ENCODE measurements at places on chromosomes 5 and 9. TPM values are rescaled to one million over a fixed set of nuclear protein-coding genes. Genes with fewer than 3 reads are reported as not detected.

Gene FBXL17
- 6.5 TPM for total RNA-seq

GRCh38 chr5:67576112-67576511 lies 379.5 kb upstream of the CD180 start:
- no peak overlapping the region for H3K4me3 ChIP-seq
- H3K4me1 ChIP-seq = no peaks in the 10 kb centered on the region
- no peaks in the 10 kb centered on the region for H3K36me3 ChIP-seq
- H3K27me3 ChIP-seq = no peaks in the 10 kb centered on the region

DNA sequence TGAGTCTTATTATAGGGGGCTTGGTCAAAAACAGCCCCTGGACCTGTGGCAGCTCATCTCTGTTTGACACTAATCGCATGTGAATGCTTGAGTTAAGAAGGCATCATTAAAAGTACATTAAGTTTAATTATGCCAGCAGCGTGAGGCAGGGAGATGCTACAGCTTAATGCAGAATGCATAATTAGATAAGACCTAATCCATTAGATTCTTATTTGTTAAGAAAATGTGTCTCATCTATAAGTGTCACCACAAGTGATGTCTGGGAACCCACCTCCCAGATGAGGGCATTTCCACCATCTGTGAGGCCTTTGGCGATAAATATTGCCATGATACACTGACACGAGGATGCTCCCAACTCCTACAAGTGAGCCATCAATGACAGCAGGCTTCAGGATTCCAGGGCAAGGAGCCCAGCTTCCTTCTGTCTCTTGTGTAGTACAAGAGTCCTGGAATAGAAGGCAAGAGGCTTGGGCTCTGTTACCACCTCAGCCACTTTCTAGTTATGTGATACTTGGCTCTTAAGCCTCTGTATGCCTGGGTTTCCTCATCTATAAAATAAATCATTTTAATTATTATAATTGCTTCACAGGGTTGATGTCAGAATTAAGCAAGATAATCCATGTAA lies 202.7 kb downstream of the FAM114A2 start:
- DNase-seq = no peak
- H3K4me3 ChIP-seq = no peak overlapping the region
- H3K27ac ChIP-seq = no peak overlapping the region
- no peaks in the 10 kb centered on the region for H3K27me3 ChIP-seq
- no peaks in the 10 kb centered on the region for H3K4me1 ChIP-seq

DNA sequence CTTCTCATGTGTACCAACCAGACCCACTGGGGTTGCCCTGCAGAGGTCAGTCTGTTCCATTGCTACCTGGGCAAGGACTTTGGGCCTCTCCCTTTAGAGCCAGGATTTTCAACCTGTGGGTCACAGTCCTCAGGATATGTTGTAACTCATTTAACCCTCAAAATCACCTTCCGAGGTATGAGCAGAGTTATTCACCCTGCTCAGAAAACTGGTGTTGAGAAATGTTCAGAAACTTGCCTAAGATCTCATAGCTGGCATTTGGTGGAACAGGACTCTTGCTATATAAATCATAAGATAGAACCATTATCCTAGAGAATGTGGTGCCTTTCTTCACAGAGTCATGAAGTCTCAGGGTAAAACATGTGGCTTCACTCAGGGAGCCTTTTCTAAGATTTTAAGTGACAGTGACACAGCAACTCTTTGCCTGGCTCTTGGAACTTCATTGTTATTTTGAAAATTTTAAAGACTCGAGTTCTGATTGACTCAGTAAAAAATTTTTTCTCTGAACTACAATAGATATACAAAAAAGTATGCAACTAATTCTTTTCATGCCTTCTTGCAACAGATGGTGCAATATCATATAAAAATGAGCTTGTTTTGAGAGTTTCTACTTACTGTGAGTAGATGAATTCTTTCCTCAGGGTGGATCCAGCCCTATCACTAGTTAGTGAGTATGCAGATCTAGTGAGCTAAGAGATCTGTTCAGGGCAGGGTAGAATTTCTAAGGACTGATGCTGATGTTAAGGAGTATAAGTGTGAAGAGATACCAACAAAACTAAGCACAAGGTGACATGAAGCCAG lies 29.5 kb downstream of the CAST start:
- no peak overlapping the region for H3K27ac ChIP-seq
- H3K4me1 ChIP-seq = no peaks in the 10 kb centered on the region
- no peaks in the 10 kb centered on the region for H3K27me3 ChIP-seq
- no peak for DNase-seq
- no peaks in the 10 kb centered on the region for H3K36me3 ChIP-seq

Gene CCL27
- total RNA-seq = not detected

DNA sequence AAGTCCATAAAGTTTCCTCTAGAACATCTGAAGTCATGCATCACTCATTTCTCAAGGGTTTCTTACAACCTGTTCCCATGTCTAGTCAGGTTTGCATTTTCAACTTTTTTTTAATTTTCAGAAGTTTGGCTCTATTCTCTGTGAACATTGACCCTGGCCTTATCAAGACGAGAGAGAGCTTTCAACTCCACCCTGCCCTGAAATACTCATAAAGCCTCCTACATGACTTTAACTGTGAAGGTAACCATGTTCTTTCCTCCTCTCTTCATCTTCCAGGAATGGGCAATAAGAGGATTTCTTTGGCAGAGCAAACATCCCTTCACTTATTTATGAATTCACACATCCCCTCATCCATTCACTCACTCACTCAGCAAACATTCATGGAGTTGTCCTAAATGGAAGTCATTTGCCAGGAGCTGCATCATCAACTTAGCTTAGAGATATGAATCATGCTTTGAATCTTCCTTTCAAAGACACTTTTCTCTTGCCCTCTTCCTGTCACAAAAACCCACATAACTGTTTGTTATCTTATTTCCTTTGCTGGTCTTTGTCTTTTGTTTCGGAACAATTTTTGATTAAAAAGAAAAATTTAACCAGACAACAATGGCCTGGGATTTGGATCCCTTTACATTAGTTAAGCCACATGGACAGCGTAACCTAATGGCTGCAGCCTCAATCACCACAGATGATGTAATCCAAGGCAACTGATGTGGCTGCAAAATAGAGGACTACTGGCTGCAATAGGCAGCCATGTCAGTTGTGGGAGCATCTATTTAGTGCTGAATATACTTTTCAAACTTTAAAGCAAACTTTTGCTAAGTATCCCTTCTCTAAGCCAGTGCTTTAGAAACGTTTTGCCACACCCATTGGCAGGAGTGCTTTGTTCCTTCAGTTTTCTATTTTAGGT lies 43.0 kb upstream of the GNAQ start:
- no peaks in the 10 kb centered on the region for H3K36me3 ChIP-seq
- H3K4me1 ChIP-seq = no peaks in the 10 kb centered on the region
- no peak for DNase-seq
- H3K27ac ChIP-seq = no peak overlapping the region
- no peaks in the 10 kb centered on the region for H3K27me3 ChIP-seq

GRCh38 chr5:170306381-170306831 lies 8.8 kb upstream of the LCP2 start:
- H3K36me3 ChIP-seq = no peaks in the 10 kb centered on the region
- no peak overlapping the region for H3K4me3 ChIP-seq
- no peaks in the 10 kb centered on the region for H3K4me1 ChIP-seq
- no peak for DNase-seq
- H3K27me3 ChIP-seq = no peaks in the 10 kb centered on the region

Gene TMCO6
- total RNA-seq = 12.3 TPM

DNA sequence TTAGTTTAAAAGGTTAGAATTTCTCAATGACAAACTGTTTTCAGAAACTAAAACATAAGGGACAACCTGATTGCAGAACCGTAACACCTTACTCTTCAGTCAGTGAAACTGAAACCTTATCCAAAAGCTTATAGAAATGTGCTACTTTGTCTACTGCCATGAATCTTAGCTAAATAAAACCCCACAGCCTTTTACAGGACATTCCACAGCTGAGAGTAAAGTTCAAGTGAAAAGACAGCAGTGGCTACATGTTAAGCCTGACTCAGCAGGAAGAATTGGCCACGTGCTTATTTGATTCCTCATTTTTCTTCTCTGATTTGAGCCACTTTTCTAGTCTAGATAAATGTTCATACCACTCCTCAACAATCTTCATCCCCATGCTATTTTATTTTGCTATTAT lies 278.7 kb upstream of the ISL1 start:
- no peak for DNase-seq
- H3K36me3 ChIP-seq = no peaks in the 10 kb centered on the region
- no peak overlapping the region for H3K27ac ChIP-seq
- H3K4me3 ChIP-seq = no peak overlapping the region

DNA sequence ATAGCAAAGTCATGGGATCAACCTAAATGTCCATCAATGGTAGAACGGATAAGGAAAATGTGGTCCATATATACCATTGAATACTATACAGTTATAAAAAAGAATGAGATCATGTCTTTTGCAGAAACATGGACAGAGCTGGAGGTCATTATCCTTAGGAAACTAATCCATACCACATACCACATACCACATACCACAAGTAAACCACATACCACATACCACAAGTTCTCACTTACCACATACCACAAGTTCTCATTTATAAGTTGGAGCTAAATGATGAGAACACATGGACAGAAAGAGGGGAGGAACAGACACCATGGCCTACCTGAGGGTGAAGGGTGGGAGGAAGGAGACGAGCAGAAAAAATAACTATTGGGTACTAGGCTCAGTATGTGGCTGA lies 154.6 kb upstream of the GHR start:
- DNase-seq = no peak
- no peaks in the 10 kb centered on the region for H3K27me3 ChIP-seq
- H3K4me3 ChIP-seq = no peak overlapping the region
- H3K27ac ChIP-seq = no peak overlapping the region
- H3K4me1 ChIP-seq = no peaks in the 10 kb centered on the region

DNA sequence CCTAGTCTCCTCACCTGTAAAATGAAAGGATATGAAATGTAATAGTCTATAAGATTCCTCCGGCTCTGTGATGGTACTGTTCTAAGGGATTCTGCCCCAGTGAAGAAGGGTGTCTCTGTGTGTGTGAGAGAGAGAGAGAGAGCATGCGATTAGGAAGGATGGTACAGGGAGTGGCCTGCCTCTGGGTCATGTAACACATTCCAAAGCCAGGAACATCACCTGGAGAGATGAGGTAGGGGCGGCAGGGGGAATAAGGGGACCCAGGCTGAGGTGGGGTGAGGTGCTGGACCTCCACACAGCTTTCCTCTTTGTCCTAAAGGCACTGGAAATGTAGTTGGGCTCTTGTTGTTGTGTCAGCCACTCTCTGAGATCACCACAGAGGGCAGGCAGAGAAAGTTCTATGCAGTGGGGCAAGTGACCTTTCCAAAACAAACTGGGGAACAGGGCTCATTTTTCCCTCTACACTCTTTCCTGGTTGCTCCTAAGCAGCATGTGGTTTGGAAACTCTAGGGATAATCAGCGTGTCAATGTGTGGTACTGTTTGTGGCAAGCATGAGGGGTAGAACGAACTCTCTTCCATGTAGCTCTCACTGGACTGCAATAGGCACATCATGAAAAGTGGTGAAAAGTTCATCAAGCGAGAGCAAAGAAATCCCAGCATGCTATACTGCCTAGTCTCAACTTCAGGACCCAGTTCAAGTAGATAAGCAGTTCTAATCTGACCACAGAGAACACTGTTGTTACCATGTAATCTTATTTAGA lies 65.0 kb downstream of the SEMA6A start:
- H3K4me3 ChIP-seq = no peak overlapping the region
- H3K4me1 ChIP-seq = no peaks in the 10 kb centered on the region
- no peak for DNase-seq

Gene MARVELD2
- 17.3 TPM for total RNA-seq

Gene CDX1
- not detected for total RNA-seq

- H3K27me3 ChIP-seq = no peaks in the 10 kb centered on the region
- no peak overlapping the region for H3K4me3 ChIP-seq
- no peak overlapping the region for H3K27ac ChIP-seq
- no peaks in the 10 kb centered on the region for H3K36me3 ChIP-seq
- DNase-seq = no peak
Observed at GRCh38 chr9:107927276-107927675, 437.7 kb upstream of the KLF4 start.

DNA sequence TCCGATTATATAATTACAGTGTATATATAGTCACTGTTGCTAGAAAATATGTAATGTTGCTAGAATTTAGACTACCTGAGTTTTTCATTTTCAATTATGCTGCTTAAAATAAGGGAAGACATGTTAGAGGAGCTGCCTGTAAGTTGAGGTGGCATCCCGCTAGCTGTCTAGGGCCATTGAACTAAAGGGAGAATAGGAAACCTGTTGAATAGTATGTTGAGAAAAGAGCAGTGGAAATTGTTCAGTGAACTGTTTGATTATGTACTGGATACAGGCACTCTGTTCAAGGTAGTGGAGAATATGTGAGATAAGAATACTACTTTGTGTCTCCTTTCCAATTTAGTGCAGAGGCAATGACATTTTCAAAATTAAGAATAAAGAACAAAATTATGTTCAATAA lies 89.6 kb downstream of the CSNK1G3 start:
- no peak overlapping the region for H3K27ac ChIP-seq
- DNase-seq = no peak
- H3K36me3 ChIP-seq = no peaks in the 10 kb centered on the region
- no peaks in the 10 kb centered on the region for H3K4me1 ChIP-seq

DNA sequence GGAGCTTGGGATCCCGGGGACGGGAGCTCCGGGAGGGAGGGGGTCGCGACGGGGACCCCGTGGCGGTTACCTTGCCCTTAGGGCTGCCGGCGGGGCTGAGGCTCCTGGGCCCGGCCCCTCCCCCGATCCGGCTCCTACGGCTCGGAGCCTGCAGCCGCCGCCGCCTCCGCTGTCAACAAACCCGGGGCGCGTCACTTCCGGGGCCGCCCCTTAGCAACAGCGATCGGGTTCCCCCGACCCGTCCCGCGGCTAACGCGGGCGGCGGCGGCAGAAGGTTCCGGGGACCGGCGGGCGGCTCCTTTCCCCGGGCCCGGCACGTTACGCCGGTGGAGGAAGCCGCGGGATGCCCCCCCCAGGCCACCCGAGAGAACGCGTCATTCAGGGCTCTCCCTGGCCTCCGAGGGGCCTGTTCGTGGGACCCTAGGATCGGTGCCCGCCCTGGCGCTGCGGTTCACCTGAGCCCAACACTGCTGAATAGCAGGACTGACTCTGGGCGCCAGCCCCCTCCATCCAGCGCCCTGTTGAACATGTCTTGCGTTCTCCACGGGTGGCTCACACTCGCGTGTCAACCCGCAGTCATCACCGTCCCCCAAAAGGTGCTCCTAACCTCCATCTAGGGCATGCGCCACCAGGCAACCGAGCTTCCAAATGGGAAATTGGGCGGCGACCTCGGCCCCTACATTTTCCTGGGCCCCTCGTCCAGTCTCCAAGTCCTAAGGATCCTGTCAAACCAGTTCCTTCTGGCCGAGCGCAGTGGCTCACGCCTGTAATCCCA lies at the start of gene ZER1:
Gene ZER1, minus strand, starts transcription at position 183 of the 775 bp plus-strand sequence. CDS start 16,362 bp downstream, outside the sequence.
- H3K27me3 ChIP-seq = no peaks in the 10 kb centered on the region
- peak; percentile 98 for DNase-seq
- peaks cover 6% of the 10 kb centered on the region for H3K4me1 ChIP-seq
- H3K4me3 ChIP-seq = peak within 1 kb of the TSS; percentile 77

Gene COL23A1
- 0.35 TPM for total RNA-seq

Gene OSTF1
- total RNA-seq = 19.4 TPM

Gene CTXN3
- not detected for total RNA-seq
